ENCODE measurements at places on chromosomes 7 and 10.

GRCh38 chr10:110528224-110528996, 30.7 kb downstream of the DUSP5 start:
- DNase-seq, result peak; percentile 53

- no peak for DNase-seq
Measured at GRCh38 chr10:5512881-5513612, 11.7 kb upstream of the CALML3 start.

- DNase-seq, result no peak
Measured at GRCh38 chr7:2259480-2259879, 17.5 kb downstream of the NUDT1 start.

DNA sequence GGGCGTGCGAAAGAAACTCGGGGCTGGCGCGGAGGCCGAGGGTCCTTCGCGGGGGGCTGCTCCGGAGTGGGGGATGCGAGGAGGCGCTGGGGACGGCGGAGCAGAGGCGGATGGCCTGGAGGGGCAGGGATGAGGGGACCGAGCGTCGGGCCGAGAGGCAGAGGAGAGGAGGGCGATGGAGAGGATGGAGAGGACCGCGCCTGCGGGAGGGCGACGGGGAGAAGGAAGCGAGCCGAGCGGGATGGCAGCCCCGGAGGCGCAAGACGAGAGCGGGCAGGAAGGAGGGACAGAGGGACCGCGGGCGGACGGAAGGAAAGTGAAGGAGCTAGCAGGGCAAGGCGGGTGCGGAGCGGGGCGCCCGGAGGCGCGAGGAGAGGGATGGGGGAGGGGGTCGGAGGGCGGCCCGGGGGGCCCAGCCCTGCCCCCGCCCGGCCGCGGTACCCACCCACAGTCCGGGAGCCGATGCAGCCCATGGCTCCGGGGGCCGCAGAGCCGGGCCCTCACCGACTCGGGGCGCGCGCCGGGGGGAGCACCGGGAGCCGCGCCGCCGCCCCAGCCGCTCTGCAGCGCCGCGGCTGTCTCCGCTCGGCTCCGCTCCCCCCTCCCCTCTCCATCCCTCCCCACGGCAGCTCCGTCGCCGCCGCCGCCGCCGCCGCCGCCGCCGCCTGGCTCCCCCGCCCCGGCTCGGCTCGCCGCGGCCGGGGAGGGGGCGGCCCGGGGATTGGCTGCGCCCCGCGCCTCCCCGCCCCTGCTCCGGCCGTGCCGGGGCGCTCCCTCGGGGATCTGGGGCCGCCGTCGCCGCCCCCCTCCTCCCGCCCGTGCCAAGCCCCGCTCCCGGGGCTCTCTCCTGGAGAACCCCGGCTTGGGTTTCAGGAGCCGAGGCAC, at the start of gene FAM131B:
Gene FAM131B, minus strand, starts transcription at position 583 of the 885 bp plus-strand sequence. Its CDS starts 110 bp downstream, at position 473.
- peak; percentile 47 for DNase-seq
